Activated CD4-positive, alpha-beta T cell treated with anti-CD3 and anti-CD28 coated beads for 4 hours (primary cell): ENCODE measurements at places on chromosomes 4 and X.

DNA sequence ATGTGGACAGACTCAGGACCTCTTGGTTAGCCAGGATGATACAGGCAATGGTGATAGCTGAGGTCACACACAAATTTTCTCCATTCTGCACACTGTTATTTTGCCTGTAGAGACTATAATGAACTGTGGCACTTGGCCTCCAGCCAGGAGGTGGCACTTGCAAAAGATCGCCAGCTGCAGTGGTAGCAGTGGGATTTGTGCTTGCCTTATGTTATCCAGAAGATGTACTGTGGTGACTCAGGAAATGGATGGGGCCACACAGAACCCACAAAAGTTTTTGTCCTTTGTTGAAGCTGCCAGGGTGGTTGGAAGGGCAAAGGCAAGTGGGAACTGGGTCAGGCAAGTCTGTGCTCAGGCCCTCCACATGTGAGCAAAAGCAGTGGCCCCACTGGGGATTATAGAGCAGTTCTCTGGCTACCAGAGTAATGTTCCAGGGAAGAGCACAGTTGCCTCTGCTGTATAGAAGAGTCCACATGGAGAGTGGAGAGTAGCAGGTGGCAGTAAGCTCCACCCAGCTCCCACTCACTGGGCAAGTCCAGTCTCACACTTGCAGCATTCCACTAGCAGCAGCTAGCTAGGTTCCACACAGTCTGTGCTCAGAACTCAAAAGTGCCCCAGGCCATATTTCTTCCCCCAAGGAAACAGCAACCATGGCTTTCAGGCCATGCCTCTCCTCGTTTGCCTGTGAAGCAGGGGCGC is 5.9 kb upstream of the C4orf17 start:
- DNase-seq: no peak

DNA sequence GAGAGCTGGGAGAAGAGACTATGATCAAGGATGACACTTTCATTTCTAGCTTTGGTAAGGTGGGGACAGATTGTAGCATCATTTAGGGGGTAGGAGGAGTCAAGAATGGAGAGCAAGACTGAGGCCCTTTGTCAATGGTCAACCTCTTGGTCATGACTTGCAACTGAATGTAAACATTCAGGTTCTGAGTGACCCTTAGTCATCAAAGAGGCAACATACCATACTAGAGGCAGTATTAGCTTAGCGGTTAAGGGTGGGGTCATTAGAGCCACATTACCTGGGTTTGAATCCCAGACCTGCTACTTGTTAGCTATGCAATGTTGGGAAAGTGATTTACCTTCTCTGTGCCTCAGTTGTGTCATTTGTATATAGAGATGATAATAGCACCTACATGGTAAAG is 76.5 kb downstream of the MED28 start:
- no peak for DNase-seq

DNA sequence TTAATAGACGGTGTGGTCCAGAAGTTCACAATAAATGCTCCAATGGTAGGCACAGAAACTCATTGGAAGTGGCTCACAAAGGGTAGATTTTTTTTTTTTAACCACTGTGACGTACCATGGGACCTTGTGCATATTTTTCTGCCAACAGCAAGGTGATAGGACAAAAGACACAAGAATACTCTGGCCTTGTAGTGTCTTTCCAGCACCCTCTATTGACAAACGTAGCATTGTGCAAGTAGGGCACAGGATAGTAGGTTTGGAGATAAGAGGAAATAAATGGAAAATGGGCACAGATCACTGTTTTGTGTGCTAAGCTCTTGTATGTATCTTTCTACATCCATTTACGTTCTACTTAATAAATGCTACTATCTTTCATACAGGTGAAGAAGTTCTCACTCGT is 2054.9 kb downstream of the PCDH7 start:
- no peak for DNase-seq

- DNase-seq: no peak
These were observed 46.4 kb upstream of the GPM6B start for GRCh38 chrX:13863324-13863723.

DNA sequence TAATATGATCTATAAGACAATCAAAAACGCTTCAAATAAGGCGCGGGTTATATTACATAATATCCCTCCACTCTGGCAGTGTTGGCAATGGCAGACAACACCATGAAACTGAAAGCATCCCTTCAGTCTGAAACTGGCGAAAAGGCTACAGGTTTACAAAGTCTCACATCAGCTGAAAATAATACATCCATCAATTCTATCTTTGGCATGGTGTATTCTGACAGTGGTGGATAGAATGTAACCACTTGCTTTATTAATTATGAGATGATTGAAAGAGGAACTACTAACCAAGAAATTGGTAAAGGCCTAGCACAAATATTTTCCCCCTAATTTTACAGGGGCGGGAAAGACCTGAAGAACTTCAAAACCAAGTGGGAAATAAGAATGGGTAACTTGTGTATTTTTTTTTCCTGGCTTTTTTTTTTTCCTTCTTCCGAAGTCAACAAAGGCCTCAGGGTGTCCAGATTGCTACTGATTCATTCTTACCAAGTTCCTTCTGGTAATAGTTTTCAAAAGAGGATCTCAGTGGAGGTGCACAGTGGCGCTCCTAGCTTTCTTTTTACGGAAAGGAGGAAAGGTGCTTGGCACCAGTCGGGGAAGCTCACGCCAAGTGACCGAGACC is 728 bp downstream of the UBA6 start:
- no peak for DNase-seq

DNA sequence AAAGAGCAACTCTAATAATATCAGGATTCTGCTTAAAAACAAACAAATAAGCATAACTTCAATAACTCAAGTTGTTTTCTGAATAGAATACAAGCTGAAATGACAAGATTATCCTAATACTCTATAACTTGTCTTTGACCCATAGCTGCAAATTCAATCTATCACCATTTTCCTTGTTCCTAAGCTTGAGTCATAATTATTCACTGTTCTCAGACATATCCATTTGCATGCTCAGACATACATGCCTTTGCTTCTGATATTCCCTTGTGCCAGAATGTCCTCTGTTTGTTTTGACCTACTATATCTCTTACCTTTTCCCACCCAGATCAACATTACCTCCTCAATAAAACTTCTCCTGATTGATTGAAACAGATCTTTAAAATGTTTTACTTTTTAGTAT is 109.7 kb downstream of the SNCA start:
- DNase-seq: no peak

DNA sequence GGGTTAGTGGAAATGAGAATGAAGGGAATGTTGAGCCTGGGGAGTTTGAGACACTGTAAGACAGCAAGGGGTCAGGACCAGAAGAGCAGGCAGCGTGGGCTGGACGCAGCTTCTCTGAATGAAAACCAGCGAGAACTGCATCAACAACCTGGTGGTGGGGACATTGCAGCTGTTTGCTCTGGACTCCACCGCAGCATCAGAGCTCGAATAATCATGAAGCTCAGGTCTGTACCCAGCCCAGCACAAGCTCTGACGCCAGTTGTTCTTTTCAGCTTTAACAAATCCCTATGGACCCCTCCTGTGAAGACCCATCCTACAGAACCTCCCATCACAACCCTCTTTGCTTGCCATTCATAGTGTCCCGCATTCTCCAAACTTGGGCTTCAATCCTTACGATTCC is 106.8 kb upstream of the PNPLA4 start:
- no peak for DNase-seq

- no peak for DNase-seq
These were observed 246.0 kb upstream of the HHIP start for GRCh38 chr4:144399927-144400326.

DNA sequence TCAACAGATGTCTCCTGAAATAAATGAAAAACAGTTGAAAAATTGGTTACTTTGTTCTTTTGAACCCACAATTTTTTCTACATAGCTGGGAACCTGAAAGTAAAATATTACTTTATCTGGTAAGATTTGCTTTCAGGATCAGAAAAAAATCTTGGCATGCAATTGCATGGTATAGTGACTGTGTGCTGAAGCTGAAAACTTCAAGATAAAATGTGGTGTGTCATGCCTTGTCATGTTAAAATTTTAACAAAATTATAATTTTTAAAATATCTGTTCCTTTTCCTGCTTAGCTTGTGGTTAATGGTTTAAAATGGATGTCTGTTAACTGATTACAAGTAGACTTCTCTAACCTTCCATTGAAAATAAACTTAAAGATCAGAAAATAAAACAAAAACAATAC is 904.8 kb downstream of the PDHA2 start:
- no peak for DNase-seq

GRCh38 chrX:118259213-118259612 is 86.7 kb upstream of the WDR44 start:
- DNase-seq: no peak

DNA sequence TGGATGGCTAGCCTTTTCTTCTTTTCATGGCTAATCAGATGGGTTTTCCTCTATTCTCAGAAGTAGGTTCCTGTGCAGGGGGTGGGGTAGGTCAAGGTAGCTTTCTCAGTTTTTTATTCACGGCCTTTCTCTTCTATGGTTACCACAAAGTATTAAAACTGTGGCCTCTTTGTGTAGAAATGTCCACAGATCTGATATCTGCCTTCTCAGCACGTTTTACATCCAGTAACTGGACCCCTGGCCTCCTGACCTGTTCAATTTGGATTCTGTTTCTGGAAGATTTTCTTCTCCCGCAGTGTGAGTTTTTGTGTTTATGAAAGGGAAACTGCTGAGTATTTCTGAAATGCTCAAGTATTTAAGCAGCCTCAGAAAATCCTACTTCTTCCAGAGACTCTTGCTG is 688.5 kb downstream of the RAPGEF2 start:
- no peak for DNase-seq

DNA sequence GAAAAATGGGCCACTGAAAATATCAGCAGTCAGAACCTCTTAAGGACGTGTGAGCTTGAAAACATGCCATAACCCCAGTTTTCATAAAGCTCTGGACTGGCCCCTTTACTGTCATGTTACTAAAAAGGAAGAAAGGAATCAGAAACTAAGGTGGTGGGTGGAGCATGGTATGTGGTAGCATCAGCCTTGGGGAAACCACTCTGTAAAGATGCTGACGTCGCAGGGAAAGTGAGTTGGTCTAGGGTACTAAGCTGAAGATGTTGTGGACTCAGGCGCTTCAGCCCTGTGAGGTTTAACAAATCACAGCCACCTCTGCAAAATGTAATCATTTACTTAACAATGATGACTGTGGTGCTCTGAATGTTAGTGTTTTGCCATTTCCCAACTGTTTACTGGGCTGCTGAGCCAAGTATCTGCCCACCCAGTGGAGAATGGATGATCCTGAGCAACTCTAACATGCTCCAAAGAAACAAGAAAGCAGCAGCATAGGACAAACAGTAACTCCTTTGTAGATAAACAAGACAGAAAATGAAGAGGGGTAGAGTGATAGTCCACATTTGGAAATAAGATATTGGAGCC is 33.4 kb downstream of the C4orf54 start:
- no peak for DNase-seq

DNA sequence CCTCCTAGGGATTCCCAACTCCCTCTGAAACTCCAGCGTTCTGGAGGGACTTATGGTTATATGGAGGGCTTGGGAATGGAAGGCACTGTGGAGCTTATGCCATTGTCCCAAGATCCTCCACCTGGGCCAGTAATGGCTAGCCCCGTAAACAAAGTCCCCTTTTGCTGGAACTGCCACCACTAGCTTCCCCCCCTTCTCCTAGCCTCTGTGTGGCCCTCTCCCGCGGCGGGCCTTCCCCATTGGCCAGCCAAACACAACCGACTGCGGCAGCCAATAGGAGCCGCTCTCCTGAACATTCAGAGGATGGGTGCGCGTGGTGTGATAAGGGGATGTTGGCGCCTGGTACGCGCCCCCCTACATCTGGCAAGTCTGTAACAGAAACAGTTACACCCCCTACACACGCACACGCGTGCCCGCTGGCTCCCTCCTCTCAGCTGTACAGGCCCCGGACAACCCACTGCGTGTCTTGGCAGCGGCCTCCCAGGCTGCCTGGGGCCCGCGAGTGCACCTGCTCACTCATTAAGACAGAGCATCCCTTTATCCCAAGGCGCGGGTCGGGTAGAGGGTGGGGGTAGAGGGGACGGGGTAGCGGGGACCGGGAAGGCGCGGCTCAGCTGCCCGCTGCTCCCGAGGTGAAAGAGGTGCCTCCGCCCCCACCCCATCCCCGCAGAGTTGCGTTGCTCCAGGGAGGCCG is 863 bp upstream of the RAB33A start:
- DNase-seq: peak; percentile 45

- no peak for DNase-seq
These were observed 70.8 kb upstream of the EPGN start for GRCh38 chr4:74237425-74237966.

DNA sequence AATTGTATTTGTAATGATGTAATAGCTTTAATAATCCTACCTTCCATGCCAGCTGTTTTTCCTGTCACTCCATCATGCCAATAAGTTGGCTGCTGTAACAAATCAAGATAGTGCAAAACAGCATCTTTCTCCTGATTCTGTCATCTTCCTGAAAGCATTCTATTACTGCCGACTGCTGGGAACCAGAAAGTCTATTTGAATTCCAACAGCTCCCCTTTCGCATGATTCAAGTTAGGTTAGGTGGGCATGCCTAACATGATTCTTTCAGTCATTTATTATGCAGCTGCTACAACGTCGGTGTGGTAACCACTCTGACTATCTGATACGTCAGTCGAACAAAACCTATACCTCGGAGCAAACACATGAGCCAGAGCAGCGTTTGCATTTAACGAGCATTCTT is 127.9 kb upstream of the DMD start:
- DNase-seq: no peak

DNA sequence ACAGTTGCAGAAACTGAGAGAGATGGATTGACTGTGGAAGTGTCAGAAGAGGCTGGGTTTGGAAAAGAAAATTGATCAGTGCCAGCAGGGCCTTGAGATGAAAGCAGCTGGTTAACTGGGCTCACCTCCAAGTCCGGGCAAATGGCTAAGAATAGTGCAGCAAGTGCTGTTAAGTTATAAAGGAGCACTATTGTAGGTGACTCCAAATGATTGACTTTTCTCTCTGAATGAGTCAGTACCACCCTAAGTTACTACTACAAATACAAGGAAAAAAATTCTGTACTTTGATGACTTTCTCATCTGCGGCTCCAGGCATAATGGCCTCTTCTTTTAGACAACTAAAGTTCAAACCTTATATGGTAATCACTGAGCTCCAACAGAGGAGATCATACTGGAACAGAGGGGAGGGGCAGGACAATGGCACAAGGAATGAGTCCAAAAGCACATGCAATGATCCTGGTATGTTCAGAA is 733.4 kb upstream of the INTU start:
- no peak for DNase-seq

- no peak for DNase-seq
These were observed 41.5 kb upstream of the DCAF8L2 start for GRCh38 chrX:27548624-27549023.

GRCh38 chr4:186739802-186740434 is 16.3 kb upstream of the FAT1 start:
- no peak for DNase-seq

DNA sequence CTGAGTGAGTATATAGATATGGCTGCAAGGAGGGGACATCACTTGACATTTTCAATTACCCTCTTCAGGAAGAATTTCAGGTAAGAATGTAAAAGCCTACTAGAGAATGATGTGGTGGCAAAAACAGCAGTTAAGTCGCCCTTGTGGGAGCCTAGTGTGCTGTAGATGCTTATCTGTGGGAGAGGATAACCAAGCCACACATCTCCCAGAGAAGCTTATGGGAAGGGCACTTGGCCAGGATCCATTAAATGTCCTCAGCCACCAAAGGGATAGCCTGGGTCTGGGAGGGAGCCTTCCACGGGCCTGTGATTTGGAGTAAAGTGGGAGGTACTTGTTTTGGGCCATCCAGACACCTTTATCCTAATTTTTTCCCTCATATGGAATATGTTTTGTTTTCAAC is 41.3 kb upstream of the BCLAF3 start:
- no peak for DNase-seq
